NCI-H69 (cell line): ENCODE measurements at places on chromosomes 4 and X.
A peak's percentile ranks its signal among the peaks of the same experiment; 100 is the strongest.

DNA sequence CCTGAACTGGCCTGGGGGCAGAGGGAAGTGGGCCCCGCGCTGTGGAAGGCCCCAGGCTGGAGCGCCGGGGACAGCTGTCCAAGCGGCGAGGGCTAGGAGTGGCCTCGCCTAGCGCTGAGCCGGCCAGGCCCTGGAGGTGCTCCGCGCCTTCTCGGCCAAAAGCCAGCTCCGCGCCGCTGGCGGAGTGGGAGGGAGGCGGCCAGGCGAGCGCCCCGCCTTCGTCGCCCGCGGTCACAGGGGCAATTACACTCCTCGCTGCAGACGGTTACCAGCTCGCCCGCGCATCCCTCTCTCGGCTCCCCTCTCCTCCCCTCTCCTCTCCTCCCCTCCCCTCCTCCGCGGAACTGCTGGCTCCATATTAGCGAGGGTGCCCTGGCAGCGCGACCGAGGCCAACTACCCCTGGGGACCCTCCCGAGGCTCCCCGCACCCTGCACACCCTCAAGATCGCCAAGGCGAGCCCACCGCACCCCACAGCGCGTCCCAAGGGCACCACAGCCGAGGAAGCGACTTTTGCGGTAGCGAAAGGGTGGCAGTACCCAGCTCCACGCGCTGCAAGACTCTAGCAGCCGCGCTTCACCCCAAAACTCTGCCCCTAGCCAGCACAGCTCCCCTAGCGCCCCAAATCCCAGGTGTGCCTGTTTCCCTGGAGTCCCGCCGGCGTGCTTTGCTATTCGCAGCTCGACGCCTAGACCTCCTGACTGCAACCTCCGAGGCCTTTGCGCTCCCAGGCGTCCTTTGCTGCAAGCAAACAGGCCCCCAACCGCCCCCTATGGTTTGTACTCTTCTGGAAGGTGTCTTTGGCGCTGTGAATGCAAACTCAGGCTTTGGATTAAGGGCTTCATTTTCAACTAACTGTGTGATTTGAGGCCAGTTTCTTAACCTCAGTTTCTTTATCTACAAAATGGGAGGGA lies 91.4 kb downstream of the BCOR start:
- peak; percentile 6 for DNase-seq

- DNase-seq = peak; percentile 17
Measured at GRCh38 chr4:83054928-83055327, 19.9 kb downstream of the COPS4 start.

GRCh38 chr4:119550857-119551532 lies 77.6 kb downstream of the PDE5A start:
- no peak for DNase-seq

DNA sequence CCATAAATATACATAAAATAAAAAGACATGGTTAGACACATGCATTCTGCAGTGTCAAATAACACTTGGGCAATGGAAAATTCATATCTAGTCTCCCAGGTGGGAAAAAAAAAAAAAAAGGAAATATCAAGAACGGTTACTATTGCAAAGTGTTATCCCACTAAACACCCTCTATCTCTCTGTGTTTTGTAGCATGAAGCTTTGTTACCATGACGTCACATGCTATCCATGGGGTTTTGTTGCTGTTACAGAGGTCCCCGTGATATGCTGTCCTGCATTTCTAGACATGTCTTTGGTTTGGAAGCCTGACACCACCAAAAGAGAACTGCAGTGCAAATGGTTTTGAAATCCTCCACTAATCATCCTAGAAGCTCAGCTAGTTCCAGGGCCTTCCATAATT lies 50.7 kb upstream of the TLR3 start:
- no peak for DNase-seq

DNA sequence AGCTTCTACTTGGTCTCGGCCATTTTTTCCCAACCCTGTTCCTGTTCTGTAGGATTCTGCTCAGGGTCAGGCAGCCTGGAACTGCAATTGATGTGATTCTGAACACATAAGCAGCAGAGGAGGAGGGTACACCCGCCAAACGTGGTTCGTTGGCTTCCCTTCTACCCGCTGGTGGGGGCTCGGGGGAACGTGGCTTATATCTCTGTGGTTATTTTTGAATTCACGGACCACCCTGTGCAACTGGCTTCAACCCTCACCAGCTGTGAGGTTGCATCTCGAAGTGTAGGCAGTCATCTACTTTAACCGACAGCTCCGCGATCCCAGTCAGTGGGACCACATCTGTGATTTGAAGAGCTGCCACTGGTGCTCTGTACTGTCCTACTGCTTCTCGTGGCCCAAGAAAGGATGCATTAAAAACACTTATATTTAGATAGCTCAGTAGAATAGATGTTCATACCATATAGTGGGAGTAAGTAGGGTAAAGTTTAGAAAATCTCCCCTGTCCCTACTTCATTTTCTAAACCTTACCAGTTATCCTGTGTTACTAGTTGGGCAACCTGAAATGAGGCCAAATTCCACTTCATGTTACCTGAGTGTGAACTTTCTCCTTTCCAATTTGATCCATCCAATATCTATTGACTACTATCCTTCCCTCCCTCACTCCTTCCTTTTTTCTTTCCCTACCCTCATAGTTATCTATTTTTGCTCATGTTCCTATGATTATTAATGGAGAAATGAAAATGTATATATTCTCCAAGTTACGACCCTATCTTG lies 80.4 kb upstream of the BCOR start:
- no peak for DNase-seq

- peak; percentile 48 for DNase-seq
Measured at GRCh38 chrX:110417128-110417527, 58.5 kb downstream of the RTL9 start.

DNA sequence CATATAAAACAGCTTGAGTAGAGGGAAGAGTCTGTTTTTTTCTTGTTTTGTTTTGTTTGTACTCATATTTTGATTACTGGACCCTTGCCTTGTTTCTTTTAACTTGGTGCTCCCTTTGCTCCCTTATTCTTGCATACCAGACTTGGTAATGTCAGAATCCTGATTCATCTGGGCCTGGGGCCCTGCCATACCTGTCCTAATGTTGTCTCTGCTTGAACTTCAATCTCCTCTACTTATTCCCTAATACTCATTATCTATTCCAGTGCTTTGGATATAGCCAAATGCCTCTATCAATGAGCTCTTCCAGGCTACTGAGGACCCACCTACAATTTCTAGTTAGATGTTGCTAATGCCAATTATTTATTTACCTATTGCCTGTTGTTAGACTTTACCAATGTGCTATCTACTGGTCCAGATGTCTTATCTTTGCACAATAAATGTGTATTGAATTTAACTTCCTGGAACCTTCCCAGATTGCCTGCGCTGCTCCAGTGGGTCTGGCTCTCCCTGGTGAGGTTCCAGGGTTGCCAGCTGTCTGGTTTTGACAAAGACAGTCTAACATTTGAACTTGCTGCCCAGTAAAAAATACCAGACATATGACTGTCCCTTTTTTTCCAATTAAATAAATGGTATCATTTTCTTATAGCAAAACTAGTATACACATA lies 64.4 kb upstream of the ACSL4 start:
- peak; percentile 2 for DNase-seq

GRCh38 chrX:627995-628394 lies 2.6 kb upstream of the SHOX start:
- no peak for DNase-seq

DNA sequence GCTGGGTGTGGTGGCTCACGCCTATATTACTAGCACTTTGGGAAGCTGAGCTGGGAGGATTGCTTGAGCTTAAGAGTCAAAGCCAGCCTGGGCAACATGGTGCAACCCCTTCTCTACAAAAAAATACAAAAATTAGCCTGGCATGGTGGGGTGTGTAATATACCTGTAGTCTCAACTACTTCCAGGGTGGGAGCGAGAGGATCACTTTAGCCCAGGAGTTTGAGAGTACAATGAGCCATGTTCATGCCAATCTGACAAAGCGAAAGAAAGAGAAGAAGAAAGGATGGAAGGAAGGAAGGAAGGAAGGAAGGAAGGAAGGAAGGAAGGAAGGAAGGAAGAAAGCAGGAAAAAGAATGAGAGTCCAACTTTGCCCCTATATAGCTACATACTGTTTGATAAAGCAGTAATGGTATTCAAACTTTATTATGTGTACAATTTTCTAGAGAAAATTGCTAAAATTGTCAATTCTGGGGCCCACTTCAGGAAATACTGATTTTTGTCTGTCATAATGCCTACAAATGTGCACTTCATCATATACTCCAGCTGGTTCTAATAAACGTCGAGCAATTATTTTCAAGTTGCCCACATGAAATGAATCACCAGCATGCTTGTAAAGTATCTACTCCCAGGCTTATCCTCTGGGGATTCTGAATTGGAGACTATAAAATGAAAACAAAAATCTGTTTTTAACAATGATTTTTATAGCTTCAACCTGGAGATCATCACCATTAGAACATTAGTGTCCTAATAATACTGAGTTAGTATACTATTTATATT lies 132.3 kb downstream of the NDST4 start:
- DNase-seq = no peak

GRCh38 chr4:16082426-16083240 lies 1.2 kb downstream of the PROM1 start:
- peak; percentile 78 for DNase-seq

DNA sequence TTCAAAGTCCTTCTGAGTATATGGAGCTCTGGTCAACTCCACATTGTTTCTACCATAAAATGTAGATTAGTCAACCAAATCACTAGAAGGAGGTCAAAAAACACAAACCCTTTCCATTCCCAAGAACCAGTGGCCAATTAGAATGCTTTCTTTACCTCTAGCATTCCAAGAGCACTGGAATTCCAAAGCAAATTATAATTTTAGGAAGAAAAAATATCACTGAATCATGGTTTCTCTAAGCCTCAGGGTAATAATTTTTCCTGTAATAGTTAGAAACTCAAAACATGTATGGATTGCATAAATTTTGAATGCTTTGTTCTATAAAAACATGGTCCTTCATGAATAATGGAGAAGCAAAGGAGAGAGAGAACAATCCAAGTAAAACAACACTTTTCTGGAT lies 39.5 kb downstream of the LEF1 start:
- no peak for DNase-seq

DNA sequence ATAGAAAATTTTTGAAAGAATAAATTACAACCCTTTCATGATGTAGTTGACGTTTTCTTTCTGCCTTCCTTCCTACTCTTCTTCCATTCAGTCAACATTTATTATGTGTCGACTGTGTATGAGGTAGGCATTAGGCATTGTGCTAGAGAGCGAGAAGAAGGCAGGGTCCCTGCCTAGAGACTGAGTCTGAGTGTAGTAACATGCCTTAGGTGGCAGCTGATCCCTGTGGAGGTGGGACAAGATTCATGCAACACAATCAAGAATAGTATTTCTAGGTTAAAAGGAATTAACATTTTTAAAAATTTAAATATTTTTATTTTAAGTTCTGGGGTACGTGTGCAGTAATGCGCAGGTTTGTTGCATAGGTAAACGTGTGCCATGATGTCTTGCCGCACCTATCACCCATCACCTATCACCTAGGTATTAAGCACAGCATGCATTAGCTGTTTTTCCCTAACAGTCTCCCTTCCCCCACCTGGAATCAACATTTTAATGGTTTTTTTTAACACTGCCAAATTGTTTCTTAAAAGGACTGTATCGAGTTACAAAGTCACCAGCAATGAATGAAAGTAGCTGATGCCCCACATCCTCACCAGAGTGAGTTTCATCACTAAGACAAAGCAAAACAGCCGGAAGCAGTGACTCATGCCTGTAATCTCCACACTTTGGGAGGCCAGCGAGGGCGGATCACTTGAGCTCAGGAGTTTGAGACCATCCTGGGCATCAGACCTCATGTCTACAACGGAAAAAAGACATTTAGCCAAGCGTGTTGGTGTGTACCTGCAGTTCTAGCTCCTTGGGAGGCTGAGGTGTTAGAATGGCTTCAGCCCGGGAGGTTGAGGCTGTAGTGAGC lies 84.0 kb downstream of the WWC2 start:
- DNase-seq = peak; percentile 95

GRCh38 chrX:154396973-154397887 lies 947 bp upstream of the RPL10 start:
- peak; percentile 76 for DNase-seq

DNA sequence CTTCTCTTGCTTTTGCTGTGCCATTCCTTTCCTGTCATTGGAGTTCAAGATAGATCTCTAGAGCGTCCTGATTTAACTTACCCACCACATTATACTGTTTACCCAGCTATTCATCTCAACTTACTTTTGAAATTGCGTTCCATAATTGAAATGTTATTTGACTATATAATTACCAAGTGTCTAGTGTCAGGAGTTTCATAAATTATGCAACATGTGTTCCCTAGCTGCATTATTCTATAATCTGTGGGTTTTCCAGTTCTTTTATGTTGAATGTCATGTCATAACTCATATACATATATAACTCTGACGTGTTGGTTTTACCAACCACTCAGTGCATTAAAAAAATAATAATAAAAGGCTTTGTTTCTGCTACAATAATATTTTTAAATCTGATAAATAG lies 285.9 kb upstream of the ARSJ start:
- peak; percentile 92 for DNase-seq

GRCh38 chr4:133866328-133866699 lies 335.3 kb downstream of the PABPC4L start:
- DNase-seq = peak; percentile 68

DNA sequence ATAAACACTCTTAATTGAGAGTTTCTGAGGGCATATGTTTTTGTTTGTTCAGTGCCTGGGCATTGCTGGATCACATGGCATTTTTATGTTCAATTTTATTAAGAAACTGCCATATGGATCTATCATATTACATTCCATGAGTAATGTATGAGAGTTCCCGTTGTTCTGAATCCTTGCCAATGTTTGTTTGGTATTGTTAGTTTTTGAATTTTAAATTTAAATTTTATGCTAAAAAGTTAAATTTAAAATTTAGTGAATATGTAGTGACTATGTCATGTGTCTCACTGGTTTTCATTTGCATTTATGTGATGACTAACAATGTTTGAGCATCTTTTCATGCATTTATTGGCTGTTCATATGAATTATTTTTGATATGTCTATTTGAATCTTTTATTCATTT lies 54.8 kb upstream of the GEMIN8 start:
- DNase-seq = peak; percentile 3

DNA sequence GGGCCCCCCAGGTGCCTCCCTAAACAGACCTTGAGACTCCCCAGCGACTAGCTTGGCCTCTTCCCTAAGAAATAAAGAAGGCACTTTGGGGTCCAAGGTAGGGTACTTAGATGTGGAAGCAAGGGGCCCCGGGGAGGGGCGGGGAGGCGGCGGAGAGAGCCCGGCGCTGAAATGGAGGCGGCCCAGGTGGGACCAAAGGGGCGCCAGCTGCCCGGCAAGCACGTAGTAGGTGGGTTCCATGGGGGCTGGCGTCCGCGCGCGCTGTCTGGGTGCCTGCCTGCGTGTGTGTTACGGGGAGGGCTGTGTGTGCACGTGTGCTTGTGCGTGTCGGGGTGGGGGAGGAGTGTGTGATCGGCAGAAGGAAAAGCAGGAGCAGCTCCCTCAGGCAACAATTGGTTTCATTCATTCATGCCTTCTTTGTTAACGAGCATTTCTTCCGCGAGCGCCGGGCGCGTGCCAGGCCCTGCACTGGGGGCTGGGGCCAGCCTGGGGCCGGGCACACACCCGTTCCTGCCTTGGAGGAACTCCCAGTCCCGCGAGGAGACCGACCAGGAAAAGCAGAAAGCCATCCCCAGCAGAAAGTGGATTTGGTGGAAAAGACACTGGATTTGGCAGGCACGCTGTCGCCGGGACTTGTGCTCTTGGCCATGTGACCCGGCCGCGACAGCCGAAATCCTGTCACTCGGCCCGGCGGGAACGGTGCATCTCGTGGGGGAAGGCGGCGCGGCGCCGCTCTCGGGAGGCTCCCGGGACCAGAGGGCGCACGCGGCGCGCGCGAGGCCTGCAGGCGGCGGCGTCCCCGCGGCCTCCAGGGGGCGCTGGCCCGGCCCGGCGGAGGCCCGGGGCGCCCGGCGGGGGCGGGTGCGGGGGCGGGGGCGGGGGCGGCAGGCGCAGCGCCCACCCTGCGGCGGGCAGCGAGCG lies 3.3 kb upstream of the DUSP9 start:
- DNase-seq = peak; percentile 49

- peak; percentile 72 for DNase-seq
Measured at GRCh38 chrX:74550295-74550802, 64.1 kb downstream of the RLIM start.
